DMS79 (cell line): ENCODE measurements at places on chromosomes 1 and 21.

DNA sequence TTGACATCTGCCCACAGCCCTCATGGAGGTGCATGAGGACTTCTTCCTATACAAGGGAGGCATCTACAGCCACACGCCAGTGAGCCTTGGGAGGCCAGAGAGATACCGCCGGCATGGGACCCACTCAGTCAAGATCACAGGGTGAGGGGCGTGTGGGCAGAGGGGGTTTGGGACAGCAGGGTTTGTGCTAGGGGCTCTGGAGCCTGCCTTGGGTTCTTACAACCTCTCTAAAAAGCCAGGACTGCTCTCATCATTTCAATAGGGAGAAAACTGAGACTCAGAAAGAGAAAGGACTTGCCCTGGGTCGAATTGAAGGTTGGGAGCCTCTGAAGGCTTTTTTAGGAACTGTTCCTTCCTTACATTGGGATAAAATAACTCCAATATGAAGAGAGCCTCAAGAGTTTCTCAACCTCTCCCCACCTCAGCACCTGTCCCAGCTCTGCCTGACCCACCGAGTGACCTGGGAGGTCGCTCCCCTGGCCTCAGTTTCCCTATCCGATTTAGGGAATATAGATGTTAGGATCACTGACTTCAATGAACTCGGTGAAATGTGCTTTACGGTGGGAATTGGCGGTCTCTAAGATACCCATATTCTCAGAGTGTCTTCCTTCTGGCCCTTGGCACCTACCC, 9.5 kb downstream of the TINAGL1 start:
- DNase-seq, result no peak

- DNase-seq, result no peak
These were observed at the start of gene LHX8 for GRCh38 chr1:75133750-75134646. TSS of gene LHX8 (plus strand) at chr1:75134388. CDS start at chr1:75136615, 2,227 bp downstream.

GRCh38 chr21:41068967-41069642, 98.9 kb upstream of the BACE2 start:
- DNase-seq, result peak; percentile 82

DNA sequence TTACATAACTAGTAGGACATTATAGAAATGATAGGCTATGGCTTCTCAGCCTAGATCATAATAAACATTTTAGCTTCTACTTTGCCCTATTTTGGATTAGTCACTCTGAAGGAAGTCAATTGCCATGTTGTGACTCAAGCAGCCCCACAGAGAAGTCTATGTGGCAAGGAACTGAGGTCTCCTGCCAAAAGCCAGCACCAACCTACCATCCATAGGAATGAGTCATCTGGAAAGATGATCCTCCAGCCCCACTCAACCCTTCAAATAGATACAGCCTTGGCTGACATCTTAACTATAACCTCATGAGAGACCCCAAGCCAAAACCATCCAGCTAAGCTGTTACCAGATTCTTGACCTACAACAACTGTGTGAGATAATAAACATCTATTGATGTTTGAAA, 76.3 kb upstream of the BEND5 start:
- no peak for DNase-seq

DNA sequence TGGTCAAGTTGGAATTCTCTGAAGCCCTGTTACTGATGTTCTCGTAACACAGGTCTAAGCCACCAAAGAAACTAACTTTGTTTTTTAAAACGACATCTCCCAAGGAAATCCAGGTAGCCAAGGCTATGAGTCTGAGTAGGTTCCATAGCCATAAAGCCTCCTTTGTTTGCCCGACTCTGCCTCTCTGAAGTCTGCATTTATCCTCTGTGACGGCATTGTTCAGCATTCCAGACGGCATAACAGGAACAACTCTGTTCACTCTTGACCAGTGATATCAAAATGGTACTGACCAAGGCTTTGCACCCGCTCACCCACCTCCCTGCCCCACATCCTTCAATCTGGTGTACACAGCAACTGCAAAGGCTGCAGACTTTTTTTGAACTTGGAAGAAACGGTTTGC, 14.8 kb downstream of the URB1 start:
- no peak for DNase-seq

DNA sequence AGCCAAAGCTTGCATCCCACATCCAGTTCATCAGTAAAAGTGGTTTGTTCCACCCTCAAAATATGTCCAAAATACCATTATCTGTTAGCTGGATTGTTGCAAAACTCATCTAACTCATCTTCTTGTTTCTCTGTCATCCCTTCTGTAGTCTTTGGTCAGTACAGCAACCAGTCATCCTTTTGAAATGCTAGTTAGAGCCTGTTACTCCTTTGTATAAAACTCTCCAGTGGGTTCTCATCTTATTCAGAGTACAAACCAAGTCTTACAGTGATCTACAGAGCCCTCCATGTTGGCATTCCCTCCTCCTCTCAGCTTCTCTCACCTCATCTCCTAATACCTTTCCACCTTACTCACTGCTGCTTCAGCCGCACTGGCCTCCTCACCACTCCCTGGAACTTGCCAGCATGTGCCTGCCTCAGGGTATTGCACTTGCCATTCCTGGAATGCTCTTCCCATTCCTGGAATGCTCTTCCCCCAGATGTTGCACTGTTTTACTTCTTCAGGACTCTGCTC, 70.6 kb downstream of the LAMC1 start:
- DNase-seq, result no peak

GRCh38 chr21:33881689-33882440, 33.7 kb downstream of the ATP5PO start:
- no peak for DNase-seq

GRCh38 chr1:178354816-178355215, 141.9 kb downstream of the CLEC20A start:
- no peak for DNase-seq

- no peak for DNase-seq
These were observed 371.7 kb downstream of the PTPRC start for GRCh38 chr1:199010492-199010891.

- no peak for DNase-seq
These were observed 84.3 kb downstream of the PLPPR4 start for GRCh38 chr1:99348397-99349132.

DNA sequence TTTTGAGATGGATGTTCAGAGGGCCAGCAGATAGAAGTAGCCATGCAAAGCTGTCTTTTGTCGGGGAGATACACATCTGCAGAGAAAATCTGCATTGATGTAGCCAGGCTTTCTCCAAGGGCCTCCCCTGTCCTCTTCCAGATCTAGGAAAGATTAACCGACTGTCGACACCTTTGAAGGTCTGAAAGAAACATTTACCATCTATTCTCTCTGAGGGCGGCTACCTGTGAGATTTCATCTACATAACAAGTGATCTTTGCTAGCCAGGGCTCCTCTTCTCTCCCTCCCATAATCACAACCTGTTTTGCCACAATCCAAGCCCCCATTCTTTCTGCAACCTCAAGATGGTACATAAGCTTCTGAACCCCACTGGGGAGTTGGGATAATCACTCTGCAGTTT, 193.6 kb downstream of the RGS7 start:
- DNase-seq, result no peak

DNA sequence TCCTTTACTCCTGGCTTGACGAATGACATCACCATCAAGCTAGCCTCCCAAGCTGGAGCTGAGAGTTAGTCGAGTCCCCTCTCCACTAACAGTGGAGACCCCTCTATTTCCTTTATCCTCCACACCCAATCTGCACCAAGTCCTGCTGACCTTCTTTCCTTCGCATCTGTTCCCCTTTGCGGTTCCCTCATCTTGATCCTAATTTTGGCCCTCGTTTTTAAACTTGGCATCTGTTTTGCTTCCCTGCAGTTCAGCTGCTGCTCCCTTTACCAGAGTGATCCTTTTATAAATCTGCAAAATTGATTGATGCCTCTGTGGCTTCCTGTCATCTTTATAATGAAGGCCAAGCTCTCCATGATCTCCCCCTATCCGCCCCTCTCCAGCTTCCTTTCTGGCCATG, 49.0 kb upstream of the TSPAN2 start:
- DNase-seq, result no peak

GRCh38 chr1:234613128-234613875, 3.3 kb upstream of the IRF2BP2 start:
- DNase-seq, result peak; percentile 42

DNA sequence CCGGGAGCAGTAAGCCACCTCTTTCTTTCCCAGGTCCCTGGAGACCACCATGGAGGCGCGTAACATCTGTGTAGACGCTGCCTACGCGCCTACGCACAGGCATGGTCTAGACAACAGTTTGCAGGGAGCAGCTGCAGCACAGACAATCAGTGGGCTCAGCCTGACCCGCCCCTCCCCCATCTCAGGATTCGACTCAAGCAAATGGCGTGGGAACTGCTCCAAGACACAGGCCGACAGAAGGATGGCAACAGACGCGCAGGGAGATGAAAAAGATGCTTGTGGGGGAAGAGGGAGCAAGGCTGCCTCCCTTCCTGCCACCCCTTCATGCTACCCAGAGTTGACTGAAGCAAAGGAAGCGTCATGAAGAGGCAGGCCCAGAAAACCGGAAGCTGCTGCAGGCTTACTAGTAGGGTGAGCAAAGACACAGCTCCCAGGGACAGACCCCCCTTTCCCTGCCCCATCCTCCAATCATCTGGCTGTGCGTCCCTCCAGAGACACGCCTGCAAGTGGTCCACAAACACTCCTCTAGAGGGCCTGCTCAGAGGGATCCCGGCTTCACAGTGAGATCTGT, 19.5 kb downstream of the STK40 start:
- no peak for DNase-seq

DNA sequence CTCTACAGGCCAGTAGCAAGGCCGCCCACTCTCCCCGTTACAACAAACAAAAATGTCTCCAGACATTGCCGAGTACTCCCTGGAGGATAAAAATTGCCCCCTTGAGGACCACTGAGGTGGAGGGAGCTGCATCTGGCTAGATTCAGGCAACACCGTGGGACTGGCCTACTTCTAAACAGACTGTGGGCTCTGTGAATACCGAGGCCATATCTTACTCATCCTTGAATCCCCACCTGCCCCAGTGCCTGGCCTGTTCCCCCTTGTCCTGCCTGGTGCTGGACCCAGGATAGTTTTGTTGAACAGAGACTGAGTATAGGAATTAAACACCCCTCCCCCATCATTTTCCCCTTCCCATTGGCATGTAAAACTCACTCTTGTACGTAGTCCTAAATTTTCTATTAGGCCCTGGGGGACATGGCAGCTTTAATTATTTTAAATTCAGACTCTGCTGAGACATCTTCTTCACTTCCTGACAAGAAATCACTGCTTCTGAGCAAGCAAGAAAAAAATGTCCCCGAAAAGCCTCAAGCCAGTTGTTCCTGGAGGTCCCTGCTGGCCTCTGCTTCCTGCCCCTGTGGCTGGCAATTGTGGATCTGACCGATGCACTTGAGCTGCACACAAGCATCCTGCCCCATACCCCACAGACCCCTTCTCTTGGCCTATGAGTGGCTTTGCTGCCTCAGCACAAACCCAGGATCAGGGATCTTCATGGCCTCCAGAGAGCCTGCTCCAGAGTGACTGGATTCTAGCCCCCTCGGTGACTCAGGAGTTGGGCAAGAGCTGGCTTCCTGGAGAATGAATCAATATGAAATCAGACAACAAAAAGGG, 111.0 kb downstream of the ACTL8 start:
- DNase-seq, result no peak

GRCh38 chr1:246526380-246526779, 19.3 kb upstream of the SMYD3 start:
- DNase-seq, result no peak
